DND-41 (cell line): ENCODE measurements at places on chromosomes 13 and 19.

- no peak for DNase-seq
These were observed 18.2 kb downstream of the CRX start for GRCh38 chr19:47839913-47840312.

DNA sequence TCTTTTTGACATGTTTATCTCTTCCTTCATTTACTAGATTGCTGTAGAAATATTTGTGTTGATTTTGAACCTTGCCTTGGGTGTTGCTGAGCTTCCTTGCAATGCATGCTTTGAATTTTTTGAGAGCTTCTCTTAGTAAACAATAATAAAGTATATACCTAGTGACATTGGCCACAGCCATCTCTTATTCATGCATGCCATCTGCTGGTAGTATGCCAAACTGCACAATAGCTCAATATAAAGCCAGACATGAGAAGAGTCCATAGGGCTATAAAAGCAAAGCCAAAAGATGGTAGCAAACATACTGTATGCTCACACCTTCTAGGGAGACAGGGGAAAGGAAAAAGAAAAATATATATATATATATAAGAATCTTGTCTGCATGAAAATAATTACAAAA is 18.9 kb upstream of the ZSCAN5A start:
- DNase-seq: peak; percentile 51

DNA sequence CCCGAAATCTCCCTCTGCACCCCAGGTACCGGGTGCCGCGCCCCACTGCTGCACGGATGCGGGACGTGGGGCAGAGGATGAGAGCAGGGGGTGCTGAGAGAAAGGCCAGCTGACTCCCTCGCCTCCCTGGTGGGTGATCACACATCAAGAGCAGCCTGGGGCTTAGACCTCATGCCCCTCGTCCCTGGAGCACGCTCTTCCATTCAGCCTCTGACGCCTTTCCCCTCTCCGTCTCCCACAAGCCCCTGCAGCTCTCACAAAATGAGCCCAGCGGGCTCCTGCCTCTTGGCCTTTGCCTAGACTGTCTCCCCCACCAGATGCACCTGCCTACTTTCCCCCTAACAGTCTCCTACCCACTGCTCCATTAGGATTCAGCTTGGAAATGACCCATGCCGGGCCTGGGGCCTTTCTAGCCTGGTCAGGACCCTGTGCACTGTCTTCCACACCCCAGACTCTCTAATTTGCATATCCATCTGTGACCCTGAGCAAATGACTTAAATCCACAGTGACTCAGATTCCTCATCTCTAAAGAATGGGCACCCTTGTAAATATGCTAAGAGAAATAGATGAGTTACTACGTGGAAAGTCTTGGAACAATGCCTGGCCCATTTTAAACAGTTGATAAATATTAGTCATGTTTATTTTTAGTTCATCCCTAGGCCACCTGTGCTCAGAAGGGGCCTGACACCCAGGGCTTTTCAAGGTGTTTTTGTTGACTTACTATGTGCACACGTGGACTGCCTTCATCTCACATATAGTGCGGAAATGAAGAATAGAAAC is 582 bp upstream of the PTPRH start:
- no peak for DNase-seq

DNA sequence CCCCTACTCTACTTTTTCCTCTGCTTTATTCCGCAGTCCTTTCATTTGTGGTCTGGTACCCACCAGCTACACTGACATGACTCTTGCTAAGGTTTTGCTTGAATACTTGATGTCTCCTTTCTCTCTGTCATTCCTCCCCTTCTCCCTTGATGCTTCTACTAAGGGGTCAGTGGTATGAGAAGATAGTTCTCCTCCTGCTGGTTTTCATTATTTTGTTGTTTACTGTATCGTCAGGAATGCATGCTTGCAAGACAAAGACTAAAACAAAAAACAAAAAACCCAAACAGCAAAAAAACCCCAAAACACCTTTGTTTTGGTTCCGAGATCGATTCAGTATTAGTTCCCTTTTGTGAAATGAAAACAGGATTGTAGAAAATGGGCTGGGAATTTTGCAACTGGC is 59.5 kb downstream of the PCCA start:
- no peak for DNase-seq

DNA sequence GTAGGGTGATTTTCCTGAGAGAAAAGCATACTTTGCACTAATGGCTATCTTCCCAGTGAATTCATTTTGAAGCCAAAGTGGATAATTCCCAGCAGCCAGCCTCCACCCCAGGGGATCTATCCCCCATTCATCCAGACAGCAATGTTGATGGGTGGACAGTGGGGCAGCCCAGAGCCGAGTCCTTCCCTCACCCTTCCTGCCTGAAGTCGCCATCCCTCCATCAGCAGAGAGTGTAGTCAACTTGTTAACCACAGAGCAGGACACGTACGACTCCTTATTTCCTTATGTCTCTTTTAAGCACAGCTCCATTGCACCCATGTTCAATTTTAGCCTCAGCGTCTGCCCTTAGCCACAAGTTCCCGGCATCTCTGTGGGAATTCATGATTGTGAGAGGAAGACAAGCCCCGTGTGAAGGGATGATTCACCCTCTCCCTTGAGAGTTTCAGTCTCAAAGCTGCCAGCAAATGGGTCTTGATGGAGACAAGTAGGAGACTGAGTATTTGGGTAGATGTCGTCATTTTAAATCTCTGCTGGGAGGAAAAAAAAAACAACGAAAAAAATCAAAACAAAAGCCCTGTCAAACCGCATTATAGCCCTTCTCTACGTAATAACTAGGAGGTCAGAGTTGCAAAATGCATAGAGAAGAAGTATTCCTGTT is 58.3 kb upstream of the MEDAG start:
- DNase-seq: no peak

GRCh38 chr13:28137596-28137995 is 749 bp upstream of the PAN3 start:
- no peak for DNase-seq

DNA sequence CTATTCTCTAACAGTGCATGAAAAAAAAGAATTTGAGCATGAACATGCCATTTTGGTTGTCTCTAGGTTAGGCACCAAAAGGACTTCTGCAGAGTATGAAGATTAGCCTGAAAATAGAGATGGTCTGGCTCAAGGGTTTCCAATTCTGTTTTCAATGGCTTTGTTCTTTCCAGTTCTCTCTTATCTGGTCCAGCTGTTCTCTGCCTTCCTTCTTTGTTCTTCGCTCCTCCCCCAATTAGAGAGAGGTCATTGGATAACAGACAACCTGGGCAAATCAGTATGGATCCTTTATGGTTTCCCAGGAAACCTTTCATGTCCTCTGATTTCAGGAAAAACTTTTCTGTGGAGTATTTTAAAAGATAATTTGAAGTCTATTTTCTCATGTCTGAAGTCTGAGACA is 623.4 kb downstream of the PCDH17 start:
- no peak for DNase-seq

DNA sequence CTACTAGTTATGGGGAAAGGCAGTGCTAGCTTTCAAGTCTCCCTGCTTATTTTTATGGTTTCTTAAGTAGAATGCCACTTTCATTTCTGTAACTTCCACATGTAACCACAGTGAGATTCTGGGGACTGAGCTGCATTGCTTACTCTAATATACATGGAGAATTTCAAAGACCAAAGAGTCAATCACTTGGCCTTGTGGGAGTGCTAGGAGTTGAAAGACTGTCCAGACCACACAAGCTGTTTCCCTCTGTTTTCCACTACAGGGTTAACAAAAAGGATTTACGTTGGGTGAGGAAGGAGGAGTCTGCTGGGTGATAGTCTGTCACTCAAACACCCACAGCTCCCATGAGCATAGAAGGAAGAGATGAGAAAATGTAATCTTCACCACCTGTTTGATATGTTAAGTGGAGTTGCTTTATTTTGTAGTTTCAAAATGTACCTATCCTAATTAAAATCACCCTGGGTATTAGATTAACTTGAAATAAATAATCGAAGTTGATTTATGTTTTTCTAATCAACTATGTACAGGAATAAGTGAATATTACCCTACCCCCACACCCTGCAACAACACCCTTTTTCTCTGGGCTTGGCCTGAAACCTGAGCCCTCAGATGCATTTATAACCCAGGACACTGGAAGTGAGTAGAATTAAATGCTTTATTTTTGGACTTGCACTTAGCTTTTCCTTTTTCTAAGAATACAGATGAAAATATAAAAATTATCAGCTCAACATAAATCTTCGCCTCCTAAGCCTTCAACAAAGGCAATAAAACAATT is 225.8 kb upstream of the SLC10A2 start:
- DNase-seq: no peak

GRCh38 chr13:23384111-23384510 is 49.4 kb downstream of the SACS start:
- no peak for DNase-seq

DNA sequence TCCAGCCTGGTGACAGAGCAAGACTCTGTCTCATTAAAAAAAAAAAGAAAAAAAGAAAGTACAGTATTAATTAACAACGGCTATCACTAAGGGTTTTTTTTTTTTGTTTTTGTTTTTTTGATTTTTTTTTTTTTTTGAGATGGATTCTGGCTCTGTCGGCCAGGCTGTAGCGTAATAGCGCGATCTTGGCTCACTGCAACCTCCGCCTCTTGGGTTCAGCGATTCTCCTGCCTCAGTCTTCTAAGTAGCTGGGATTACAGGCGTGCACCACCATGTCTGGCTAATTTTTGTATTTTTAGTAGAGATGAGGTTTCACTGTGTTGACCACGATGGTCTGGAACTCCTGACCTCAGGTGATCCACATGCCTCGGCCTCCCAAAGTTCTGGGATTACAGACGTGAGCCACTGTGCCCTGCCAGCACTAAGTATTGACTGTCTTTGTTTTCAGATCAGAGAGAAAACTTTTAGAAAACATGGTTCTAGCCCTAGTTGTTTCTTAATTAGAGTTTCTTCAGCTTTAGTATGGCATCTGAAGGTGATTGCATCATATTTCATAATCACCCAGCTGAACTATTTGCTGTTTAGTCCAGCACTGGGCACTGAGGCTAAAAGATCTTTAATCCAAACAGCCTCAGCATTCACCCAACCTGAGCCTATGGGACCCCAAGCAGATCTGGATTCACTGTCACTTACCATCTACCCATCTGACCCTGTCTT is 2.7 kb upstream of the GATAD2A start:
- DNase-seq: no peak

DNA sequence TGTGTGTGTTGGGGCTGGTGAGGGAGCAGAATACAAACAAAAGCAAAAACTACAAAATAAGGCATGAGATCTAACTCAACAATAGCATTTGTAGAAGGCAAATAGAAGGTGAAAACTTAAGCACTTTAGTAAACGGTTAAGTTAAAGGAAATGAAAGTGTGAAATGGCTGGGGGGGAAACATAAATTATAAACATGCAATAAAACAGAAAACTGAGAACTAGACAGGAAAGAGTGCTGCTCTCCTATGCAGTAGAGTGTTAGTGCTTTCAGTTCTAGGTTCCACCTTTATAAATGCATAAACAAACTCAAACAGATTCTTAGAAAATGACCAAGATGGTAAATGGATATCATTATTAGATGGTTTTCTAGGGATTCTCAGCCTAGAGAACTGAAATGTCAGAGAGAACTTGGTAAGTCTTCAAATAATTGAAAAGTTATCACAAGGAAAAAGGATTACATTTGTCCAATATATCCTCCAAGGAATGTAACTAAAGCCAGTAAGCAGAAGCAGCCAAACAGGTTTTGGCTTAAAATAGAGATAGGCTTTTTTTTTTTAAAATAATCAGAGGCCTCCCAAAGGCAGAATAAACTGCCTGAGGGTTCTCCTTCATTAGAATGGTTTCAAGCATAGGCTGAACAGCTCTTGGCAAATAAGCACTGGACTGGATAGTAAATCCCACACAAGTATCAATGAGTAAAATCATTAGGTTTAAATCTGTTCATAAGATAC is 23.3 kb downstream of the RBM26 start:
- no peak for DNase-seq
